ENCODE measurements at places on chromosomes 16 and 17.

DNA sequence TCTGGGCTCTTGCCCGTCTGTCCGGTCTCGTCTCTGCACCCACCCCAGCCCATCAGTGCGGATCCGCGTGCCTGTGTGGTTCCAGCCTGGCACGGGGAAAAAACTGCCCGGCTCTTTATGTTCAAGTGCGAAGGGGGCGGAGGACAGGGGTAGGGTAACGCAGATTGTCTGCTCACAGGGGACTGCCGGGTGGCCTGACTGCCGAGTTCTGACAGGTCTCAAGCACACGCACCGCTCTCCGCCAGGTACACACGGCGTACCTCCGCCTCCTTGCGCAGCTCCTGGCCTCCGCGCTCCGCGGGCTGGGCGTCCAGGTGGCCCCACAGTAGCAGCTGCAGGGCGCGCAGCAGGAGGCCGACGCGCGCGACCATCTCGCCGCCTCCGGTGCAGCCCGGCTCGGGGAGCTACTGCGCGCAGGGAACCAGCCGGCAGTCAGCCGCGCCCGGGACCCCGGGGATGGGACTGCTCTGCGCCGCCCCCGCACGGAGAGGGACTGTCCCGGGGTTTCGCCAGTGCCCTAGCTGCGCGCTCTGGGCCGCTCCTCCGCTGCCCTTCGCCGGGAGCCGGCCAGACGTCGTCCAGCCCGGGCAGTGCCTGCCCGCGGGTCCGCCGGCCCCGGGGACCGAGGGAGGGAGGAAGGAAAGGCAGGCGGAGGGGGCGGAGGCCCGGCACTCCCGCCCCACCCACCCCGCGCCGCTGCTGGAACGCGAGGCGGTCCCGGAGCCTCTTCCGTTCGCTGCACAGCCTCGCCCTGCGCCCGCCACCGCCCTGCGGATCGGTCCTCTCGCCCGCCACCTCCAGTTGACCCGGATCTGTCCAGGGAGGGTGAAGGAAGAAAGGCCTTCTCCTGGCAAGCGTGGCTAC is at the start of gene MMP28:
Gene MMP28 (minus strand): TSS at position 635 of the 864 bp plus-strand sequence. CDS start 264 bp downstream, at position 371.
- no peak for DNase-seq

DNA sequence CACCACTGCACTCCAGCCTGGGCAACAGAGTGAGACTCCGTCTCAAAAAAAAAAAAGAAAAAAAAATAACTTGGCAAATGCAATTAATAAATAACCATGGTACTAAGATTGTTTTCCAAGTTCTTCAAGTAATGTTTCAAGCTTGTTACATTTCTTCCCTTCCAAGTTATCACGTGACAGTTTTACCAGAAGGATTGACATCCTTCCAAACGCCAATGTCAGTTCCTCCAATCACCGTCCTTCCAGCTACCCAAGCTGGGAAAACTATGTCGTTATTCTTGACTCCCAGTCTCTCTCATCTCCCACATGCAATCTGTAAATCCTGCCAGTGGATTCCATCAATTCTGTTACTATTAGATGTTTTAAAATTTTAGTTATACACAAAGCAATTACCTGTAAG is 3.9 kb upstream of the PHAF1 start:
- DNase-seq, result no peak

DNA sequence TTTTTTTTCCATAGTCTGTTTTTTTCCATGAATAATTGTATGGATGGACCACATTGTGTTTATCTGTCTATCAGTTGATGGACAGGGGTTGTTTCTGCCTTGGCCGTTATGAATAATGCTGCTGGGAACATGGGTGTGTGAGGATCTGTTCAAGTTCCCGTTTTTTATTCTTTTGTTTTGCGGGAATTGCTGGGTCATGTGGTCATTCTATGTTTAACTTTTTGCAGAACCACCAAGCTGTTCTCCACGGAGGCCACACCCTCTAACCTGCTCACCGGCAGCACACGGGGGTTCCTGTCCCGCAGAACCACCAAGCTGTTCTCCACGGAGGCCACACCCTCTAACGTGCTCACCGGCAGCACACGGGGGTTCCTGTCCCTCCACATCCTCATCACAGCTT is 5.9 kb upstream of the MSLN start:
- no peak for DNase-seq

DNA sequence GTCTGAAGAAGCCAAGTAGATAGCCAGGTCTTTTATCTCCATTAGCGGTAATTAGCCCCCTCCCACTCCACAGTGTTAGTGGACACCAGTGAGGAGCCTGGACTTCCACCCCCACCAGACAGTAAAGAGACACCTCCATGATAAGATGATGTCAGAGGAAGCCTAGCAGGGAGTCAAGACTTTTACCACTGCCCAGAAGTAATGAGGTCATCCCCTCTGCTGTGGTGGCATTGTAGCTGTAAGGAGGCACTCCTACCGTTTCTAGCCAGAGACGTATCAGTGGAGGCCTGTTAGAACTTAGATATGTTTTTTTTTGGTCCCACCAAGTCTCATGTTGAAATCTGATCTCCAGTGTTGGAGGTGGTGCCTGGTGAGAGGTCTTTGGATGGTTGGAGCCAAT is 38.1 kb downstream of the PIK3R5 start:
- no peak for DNase-seq

DNA sequence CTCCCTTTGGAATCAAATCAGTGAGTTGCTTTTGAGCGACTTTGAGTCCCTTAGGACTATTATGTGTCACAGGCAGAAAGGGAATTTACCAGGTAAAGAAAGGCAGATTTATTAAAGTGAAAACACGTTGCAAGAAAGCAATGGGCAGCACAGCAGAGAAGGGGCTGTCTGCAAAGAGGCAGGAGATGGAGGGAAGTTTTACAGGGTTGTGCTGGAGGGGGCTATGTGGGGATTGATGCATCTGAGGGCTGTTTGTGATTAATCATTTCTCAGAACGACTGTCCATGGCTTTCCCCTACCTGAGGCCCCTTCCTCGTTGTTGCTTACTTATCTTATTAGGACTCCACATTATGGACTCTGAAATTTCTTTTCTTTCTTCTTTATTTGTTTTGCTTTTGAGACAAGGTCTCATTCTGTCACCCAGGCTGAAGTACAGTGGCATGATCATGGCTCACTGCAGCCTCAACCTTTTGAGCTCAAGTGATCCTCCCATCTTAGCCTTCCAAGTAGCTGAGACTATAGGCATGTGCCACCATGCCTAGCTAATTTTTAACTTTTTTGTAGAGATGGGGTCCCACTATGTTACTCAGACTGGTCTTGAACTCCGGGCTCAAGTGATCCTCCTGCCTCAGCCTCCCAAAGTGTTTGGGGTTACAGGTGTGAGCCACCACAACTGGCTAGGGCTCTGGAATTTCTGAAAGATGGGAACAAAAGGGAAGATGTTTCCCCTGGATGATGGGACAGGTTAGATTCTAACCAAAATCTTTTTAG is 5.5 kb downstream of the WWP2 start:
- no peak for DNase-seq

GRCh38 chr16:57434003-57434402 is 13.2 kb downstream of the CIAPIN1 start:
- DNase-seq, result no peak

DNA sequence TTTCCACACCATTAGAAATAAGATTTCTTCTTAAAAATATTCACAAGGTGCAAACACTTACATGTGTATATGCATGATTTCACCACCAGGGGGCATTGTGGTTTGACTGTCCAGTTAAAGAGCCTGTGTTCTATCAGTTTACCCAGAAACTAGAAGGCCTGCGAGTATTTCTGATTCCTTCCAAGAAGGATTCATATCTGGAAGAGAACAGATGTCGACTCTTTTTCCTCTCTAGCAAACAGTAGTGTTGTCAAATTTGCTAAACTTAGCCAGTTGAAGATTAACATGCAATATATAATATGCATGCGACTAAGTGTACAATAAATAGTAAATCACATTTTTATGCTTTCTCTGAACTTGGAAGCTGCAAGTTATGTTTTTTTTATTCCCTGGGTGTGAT is 404.1 kb downstream of the WWOX start:
- DNase-seq, result peak; percentile 70

DNA sequence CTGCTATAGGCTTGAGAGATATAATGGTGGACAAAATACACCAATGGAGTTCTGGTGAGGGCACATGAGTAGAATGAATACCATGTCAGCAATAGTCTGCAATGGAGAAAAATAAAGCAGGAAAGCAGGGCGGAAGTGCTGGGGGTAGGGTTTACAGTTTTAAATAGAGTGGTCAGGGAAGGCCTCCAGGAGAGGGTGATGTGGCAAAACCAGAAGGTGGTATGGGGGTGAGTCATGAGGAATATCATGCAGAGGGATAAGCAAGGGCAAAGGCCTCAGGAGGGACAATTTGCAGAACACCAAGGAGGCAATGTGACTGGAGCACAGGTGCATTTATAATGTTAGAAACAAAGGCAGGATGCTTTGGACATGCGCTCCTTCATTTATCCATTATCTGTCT is 102.0 kb downstream of the ITFG1 start:
- DNase-seq, result no peak

GRCh38 chr17:81443269-81443668 is 48.0 kb downstream of the BAHCC1 start:
- no peak for DNase-seq

- DNase-seq, result no peak
These were observed 11.3 kb downstream of the OSBPL7 start for GRCh38 chr17:47810200-47810821.

DNA sequence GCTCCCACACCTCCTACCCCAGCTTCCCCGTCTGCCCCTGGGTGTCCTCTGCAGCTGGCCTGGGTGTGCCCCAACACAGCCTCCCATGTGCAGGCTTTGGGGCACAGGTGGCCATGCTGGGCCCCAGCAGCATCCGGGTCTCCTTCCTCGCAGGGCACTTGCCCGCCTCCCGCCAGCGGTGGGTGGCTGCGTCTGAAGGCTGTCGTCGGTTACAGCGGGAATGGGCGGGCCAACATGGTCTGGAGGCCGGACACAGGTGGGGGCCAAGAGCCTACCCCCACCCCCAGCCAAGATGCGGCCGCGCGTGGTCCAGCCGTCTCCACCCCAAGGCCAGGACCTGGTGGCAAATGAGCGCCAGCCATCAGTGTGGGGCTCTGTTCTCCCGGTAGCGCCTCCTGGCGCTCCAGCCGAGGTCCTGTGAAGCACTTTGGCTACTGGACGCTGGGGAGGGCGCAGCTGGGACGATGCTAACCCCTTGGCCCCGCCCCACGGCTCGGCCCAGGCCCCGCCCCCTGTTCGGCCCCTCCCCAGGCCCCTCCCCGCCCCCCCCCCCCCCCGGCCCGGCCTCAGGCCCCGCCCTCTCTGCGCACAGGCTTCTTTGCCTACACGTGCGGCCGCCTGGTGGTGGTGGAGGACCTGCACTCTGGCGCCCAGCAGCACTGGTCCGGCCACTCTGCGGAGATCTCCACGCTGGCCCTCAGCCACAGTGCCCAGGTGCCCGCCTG is 7.3 kb upstream of the RHOT2 start:
- peak; percentile 86 for DNase-seq

DNA sequence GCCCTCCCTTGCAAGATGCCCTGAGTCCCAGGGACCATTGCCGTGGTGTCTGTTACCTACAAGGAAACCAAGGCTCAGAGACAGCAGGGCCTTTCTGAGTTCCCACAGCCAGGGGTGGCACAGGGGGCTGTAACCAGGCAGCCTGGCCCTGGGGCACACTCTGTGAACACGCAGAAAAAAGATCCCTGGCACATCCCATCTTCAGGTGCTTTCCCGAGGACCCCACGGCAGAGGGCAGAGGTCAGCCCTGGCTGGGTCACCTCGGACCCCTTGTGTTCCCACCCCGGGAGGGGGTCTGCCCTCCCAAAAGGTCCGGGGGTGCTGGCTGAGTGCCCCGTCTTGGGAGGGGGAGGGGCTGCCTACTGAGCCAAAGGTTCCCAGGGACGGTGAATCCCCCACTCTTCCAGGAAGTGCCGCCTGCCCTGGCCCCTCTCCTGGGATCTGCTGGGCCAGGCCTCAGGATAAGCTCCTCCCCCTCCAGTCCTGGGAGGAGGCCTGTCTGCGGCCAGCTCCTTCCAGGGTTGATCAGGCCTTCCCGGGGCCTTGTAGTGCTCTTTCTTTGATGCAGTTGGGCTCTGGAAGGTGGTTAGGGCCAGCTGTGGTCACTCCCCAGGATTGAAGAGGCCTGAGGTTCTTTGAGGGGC is 8.1 kb downstream of the GLIS2 start:
- DNase-seq, result no peak

DNA sequence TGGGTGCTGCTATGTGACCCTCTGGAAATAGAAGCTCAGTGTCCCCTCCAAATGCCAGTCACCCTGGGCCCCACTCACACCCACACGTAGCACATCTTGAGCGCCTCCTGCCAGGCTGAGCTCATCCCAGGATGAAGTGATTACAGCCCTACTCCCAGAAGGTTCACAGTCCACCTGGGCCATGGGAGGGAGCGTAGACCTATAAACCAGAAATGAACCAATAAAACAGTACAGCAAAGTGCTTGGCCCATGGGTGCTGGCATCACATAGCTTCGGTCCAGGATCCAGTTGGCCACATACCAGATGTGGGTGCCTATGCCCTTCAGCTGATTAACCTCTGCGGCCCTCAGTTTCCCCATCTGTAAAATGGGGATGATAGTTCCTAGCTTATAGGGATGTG is 2.2 kb upstream of the BICDL2 start:
- no peak for DNase-seq

DNA sequence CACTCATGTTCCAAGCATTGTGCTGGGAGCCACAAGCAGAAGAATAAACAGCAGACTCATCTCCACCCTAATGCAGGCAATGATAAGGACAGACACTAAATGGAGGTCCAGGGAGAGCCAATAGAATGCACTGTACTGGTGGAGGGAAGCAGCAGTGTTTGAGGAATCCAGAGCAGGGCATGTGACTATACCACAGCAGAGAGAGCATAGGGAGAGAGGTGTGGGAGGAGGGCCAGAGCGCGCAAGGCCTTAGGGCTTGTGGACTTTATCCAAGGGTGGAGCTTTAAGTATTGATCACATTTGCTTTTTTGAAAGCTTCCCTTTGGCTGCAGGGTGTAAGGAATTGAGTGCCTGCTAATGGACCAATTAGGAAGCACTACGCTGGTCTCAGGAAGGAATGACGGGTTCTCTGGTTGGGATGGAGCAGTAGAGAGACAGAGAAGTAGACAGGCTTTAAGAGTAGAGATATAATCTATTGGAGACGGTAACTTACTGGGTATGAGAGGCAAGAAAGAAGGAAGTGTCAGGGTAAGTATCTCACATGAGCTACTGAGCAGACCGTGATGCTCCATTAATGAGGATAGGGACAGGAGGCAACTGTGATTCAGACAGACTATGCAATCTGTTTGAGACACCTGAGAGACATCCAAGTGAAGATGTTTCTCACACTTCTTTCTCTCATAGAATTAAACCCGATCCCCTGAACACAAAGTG is 82.2 kb downstream of the MYO1D start:
- DNase-seq, result no peak

DNA sequence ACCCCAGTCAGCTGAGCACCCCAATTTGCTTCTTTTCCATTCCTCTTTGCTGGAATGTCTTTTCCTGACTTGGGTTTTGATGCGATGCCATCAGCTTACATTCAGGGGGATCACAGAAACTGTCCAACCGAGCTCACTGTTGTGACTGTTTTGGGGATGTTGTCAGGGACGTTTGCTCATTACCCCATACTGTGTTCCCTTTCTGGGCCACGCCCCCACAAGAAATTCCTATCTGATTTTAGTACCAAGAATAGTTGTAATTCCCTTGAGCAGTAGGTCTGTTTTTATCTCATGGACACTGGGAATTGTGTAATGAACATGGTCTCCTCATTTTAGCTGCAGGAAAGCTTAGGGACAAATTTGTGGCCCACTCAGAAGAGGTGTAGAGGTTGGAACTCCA is 2.6 kb upstream of the NTN1 start:
- no peak for DNase-seq
